ENCODE measurements at places on chromosomes 2 and 18.

GRCh38 chr2:98388601-98389250 is 42.5 kb downstream of the CNGA3 start:
- no peak for DNase-seq

DNA sequence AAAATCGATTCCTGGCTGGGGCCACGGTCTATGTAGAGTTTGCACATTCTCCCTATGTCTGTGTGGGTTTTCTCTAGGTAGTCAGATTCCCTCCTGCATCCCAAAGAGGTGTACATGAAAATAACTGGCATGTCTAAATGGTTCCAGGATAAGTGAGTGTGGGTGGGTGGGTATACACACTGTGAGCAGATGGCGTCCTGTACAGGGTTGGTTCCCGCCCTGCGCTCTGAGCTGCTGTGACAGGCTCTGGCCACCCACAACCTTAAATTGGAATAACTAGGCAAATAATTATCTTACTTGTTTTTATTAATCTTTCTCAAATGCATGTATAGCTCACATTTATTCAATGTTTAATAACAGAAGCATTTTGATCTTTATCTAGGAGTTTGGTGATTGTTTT is 16.3 kb downstream of the THOC1 start:
- DNase-seq: no peak

GRCh38 chr2:194954218-194954617 is 702.8 kb upstream of the SLC39A10 start:
- DNase-seq: no peak

GRCh38 chr2:513981-514706 is 163.1 kb downstream of the TMEM18 start:
- no peak for DNase-seq

GRCh38 chr18:23824240-23824639 is 135.0 kb downstream of the LAMA3 start:
- no peak for DNase-seq

DNA sequence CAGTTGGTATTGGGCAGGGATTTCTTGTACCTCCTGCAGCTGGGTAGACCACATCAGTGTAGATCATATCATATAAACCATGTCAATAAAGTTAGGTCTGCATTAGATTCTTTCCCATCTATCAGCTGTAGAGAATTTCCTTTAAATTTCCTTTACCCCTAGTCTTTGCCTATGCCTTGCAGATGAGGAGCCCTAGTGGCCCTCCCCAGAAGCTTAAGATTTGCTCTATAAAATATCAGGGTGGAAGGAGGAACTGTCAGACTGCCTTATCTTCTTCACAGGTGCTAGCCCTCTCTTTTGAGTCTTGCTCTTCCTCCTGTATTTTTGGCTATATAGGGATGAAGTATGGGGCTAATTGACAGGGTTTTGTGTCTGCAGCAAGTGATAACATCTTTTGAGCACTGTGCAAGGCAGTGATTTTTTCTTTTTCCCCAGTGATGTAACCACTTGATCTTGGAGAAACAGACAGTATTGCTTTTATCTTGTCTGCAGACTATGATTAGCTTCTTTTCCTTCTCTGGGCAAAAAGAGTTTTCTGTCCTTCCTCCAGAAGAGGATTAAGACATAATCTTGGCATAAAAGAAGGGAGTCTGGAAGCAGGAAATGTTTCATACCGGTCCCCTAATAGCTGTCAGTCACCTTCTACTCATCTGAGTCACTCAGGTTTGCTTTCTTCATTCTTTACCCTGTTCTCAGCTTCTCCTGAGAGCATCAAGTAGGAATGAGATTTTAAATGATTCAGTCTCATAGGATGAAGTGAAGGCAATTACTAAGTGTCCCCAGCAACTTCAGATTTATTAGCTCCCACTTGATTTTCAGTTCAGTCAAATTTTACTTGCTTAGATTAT is 286.4 kb downstream of the CDH19 start:
- no peak for DNase-seq

GRCh38 chr2:172350839-172351479 is 76.4 kb upstream of the ITGA6 start:
- DNase-seq: no peak

DNA sequence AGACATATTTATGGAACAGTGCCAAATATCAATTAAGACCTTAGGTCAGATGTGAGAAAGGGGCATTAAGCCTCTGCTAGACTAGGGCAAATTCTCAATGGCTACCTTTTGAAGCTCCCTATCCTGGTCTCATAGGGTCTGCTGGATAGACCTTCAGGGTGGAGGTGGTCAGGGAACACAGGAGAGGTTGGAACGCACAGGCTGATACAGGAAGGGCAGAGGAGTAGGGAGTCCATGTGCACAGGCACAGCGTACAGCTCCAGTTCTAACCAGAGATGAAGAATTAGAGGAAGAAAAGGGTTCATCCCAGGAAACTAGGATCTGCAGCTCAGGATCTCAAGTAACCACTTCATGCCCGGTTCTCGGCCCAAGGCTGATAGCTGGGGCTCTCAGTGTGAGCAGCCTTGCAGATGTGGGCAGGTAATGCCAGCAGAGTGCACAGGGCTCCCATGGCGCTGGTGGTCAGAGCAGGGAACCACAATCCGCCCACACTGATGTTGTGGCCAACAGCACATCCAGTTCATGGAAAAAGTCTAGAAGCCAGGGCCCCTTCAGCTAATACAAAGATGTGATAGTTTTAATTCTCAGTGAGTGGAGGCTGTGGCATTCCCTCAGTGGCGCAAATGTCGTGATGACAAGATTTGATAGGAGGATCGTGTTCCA is 3.4 kb upstream of the EVA1A start:
- no peak for DNase-seq

DNA sequence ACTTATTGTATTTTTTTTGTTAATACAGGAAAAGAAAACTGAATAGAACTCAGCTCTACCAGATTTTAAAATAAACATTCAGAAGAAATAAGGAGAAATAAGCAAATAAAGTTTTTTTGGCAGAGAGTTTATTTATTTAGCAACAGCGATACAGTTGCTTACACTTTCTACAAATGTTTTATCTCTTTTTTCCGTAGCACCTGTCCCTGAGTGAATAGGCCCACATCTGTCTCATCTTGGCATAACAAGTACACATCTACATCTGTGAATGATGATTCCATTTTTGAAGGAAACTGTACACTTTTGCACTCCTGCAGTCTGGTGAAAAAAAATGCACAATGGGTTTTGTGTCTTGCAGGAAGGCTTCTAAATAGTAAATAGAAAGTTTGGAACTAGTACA is 783.6 kb upstream of the ZEB2 start:
- no peak for DNase-seq

- DNase-seq: no peak
Measured at GRCh38 chr2:233422649-233423551, 68.6 kb downstream of the DGKD start.

GRCh38 chr2:225296951-225297350 is 102.6 kb upstream of the NYAP2 start:
- DNase-seq: no peak

DNA sequence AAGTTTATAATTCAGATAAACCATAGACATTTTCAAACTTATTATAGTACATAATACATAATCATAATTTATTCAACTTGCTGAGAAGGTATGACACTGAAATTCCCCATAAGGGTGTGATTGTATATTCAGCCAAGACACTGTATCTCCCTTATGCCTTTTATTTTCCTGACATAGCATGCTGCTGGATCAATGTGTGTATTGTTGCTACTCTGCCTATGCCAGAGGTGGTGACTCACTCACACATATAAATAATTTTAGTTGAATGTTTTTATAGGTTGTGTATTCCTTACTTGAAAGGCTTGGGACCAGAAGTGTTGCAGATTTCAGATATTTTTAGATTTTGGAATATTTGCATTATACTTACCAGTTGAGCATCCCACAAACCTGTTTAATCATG is 86.8 kb downstream of the VRK2 start:
- no peak for DNase-seq

GRCh38 chr2:71950256-71951082 is 197.2 kb downstream of the CYP26B1 start:
- DNase-seq: no peak

DNA sequence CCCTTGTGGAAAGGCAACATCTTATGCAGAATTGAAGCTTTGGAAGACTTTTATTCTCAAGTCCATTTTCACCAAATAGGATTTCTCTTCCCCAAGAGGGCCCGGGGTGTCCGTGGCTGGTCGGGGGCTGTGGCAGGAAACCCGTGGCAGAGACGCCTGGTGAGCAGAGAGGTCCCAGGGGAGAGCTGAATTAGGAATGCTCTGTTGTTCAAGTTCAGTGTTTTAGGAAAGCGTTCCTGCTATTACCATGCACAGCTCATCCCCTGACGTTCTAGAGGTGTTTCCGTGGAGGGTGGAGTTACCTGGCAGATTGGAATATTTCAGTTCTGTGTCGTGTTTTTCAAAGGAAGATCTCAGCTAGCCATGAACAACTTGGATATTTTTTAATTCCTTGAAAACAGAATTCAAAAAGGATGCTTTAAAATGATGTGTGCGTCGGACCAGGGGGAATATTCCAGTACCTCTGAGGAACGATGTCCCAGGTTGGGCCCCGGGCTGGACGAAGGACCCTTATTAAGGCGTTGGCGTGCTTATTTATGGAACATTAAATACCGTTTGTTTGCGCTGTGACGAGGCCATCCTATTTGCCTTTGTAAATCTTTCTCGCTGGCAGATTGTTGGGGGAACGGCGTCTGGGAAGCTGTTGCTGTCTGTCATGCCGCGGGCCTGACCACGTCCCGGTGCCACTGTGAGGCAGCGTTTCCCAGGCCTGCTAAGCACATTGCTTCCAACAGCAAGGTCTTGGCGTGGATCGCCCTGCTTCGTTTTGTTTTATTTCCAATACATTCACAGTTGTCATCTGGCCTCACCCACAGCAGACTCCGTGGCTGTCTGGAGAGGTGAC is 8.2 kb downstream of the NFATC1 start:
- DNase-seq: no peak
